NAMALWA (cell line): ENCODE measurements at places on chromosomes 3 and 15.

- peak; percentile 13 for DNase-seq
Measured at GRCh38 chr3:188526057-188526456, 372.1 kb downstream of the LPP start.

DNA sequence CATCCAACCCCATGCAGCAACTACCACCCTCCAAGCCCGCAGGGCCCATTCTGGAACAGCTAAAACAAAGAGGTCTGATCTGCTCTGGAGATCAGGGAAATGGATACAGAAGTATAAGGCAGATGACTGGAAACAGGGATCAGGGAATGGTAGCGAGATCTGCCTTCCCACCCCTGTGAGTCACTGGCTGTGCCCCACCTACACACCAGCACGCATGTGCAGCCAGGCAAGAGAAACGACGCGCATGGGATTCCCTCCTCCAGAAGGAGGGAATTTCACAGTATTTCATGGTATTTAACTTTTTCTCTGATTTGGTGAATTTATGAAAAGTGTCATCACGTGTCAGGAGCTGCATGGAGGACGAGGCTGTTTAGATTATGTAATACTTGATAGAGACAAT lies 116.7 kb downstream of the ARRDC4 start:
- no peak for DNase-seq

DNA sequence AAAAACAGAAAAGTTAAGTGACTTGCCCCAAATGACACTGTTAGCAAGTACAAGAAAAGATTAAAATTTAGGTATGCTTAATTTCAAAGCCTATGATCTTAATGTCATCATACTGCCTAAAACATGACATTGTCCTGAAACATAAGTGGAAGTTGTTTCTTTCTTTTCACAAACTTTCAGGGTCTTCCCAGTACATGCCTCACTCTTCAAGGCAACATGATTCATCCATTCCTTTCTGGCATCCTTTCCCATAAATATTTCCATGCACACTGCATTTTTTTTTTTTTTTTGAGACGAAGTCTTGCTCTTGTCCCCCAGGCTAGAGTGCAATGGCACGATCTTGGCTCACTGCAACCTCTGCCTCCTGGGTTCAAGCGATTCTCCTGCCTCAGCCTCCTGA lies 42.5 kb upstream of the KPNA4 start:
- no peak for DNase-seq

DNA sequence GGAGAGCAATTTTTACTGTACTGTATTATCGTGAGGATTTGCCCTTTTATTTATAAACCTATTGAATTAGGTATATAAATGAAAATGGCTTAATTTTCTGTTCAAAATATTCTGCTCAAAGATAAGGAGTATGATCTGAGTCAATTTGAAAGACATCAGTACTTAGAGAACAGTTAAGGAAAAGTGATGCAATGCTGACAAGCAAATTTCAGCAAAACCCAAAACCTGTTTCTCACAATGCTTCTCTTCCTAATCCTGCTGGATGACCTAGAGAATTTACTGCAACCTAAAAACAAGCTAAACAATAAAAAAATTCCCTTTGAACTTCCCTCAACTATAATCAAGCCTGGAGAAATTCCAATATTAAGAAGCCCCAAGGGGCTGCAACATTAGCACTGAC lies 82.7 kb downstream of the RFX7 start:
- no peak for DNase-seq

DNA sequence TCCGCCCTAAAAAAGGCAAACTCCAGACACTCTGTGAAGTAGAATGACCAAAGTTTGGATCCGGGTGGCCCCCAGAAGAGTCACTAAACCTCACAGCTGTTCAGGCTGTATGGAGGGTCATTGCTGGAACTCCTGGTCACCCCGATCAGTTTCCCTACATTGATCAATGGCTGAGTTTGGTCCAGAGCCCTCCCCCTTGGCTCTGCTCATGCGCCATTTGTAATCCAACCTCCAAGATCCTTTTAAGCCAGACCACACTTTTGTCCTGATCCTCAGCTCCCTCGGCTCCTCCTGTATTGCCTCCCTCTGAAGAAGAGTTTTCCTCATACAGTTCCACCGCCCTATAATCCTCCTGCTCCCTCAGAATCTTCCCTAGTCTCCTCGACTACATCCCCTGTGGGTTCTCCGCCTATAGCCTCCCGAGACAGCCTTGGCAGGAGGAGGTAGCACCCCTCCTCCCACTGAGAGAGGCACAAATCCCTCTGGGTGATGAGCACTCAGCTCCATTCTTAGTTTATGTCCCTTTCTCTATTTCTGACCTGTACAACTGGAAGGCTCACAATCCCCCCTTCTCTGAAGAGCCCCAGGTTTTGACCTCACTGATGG lies 42.2 kb downstream of the ZBTB11 start:
- no peak for DNase-seq

- DNase-seq = no peak
Measured at GRCh38 chr3:189941125-189941524, 179.6 kb downstream of the P3H2 start.
